ENCODE measurements at places on chromosomes 5 and 9.

- H3K27ac ChIP-seq, result no peak overlapping the region
- H3K4me1 ChIP-seq, result no peaks in the 10 kb centered on the region
- DNase-seq, result no peak
These were observed 101.8 kb downstream of the AK8 start for GRCh38 chr9:132776268-132776667.

DNA sequence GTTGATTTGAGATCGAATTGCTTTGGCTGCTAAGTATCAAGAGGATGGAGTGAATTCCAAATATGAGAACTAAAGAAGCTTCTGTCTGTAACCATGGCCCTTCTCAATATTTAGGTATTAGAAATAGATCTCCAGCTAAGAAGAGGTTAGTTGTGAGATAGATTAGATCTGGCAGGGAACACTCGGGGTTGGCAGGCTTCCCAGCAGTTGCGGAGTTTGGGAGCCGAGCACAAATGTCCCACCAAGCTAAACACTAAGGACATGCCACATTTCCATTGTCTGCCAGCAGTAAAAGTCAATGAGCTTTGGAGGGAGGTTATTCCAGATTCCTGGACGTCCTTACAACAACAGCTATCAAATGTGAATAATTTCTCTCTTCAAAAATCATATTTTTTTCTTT is 85.8 kb downstream of the TAF11L14 start:
- H3K36me3 ChIP-seq, result no peaks in the 10 kb centered on the region
- no peaks in the 10 kb centered on the region for H3K27me3 ChIP-seq
- H3K4me3 ChIP-seq, result no peak overlapping the region
- no peaks in the 10 kb centered on the region for H3K4me1 ChIP-seq
- no peak for DNase-seq
- no peak overlapping the region for H3K27ac ChIP-seq

DNA sequence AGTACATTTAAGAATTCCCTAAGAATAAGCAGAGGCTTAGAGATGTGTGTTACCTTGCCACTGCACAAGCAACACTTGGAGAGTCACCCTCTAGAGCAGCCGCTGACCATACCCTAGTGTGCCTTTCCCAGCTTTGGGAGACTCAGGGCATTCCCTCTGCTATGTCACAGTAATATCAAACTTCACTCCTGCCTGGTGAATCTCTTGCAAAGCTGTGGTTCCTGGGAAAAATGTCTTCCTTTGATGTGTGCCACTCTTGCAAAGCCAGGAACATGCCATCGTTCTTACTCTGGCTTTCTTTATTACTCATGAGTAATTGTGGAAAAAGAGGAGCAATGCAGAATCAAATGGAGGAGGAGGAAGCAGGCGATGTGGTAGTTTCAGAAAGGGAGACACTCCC is 173.2 kb downstream of the CCDC192 start:
- no peaks in the 10 kb centered on the region for H3K36me3 ChIP-seq
- H3K27ac ChIP-seq, result no peak overlapping the region
- no peaks in the 10 kb centered on the region for H3K4me1 ChIP-seq

GRCh38 chr9:129932303-129933151 is 97.3 kb downstream of the USP20 start:
- H3K4me3 ChIP-seq, result no peak overlapping the region
- no peaks in the 10 kb centered on the region for H3K36me3 ChIP-seq
- no peak overlapping the region for H3K27ac ChIP-seq
- DNase-seq, result no peak

DNA sequence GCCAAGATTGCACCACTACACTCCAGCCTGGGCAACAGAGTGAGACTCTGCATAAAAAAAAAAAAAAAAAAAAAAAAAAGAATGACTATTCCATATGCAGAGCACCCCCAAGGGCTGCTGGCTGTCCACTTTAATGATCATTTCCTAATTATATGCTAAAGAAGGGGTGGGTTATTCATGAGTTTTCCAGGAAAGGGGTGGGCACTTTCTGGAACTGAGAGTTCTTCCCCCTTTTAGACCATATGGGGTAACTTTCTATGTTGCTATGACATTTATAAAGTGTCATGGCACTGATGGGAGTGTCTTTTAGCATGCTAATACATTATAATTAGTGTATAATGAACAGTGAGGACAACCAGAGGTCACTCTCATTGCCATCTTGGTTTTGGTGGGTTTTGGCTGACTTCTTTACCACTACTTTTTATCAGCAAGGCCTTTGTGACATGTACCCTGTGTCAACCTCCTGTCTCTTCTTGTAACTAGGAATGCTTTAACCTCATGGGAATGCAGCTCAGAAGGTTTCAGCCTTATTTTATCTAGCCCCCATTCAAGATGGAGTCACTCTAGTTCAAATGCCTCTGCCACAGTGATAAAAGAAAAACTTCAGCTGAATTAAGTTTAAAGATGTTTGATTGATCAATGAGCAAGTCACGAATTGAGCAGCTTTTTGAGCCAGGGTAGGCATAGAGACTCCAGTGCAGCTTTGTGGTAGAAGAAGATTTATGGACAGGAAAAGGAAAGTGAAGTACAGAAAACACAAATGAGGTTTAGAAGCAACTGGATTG is 7.1 kb upstream of the NANS start:
- no peak overlapping the region for H3K27ac ChIP-seq
- no peak overlapping the region for H3K4me3 ChIP-seq
- H3K27me3 ChIP-seq, result no peaks in the 10 kb centered on the region
- H3K4me1 ChIP-seq, result no peaks in the 10 kb centered on the region

DNA sequence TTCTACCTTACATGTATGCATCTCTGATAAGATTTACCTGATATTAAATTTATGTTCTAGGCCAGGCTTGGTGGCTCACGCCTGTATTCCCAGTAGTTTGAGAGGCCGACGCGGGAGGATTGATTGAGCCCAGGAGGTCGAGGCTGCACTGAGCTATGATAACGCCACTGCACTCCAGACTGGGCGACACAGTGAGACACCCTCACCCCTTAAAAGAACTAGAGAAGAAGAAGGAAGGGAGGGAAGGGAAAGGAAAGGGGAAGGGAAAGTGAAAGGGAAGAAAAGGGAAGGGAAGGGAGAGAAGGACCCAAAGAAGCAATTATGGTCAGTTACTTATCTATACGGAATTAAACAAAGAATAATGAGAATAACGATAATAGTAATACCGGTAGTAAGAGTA is 1.2 kb upstream of the RFK start:
- H3K36me3 ChIP-seq, result no peaks in the 10 kb centered on the region
- no peaks in the 10 kb centered on the region for H3K27me3 ChIP-seq
- no peak for DNase-seq
- no peak overlapping the region for H3K4me3 ChIP-seq

DNA sequence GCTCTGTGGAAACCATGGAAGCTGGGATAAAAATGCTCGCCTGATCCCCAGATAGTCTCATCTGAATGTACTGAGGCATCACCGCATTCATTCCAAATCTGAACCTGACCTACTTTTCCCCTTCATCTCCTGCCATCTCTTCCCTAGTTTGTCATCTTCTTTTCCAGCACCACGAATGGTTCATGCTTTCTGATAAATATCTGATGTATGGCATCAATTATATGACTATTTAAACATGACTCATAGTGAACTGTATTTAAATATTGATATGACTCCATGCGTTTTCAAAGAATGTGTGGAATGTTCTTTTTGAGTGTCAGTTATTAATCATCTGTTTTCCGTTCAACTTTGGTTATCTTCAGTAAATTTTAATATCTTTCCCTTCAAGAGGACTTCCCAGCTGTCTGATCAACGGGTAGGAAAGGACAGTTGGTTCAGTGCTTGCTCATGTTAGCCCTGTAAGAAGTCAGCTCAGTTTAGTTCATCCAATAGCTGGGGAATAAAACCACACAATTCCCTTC is 21.1 kb downstream of the BASP1 start:
- H3K27ac ChIP-seq, result no peak overlapping the region
- no peak for DNase-seq
- H3K36me3 ChIP-seq, result no peaks in the 10 kb centered on the region
- H3K4me3 ChIP-seq, result no peak overlapping the region

- no peak overlapping the region for H3K27ac ChIP-seq
- H3K36me3 ChIP-seq, result no peaks in the 10 kb centered on the region
- no peaks in the 10 kb centered on the region for H3K4me1 ChIP-seq
- H3K4me3 ChIP-seq, result no peak overlapping the region
- no peak for DNase-seq
These were observed 147.5 kb downstream of the CSNK1G3 start for GRCh38 chr5:123659495-123659894.

- no peaks in the 10 kb centered on the region for H3K4me1 ChIP-seq
- no peak for DNase-seq
- H3K27ac ChIP-seq, result no peak overlapping the region
- no peaks in the 10 kb centered on the region for H3K36me3 ChIP-seq
These were observed 39.7 kb upstream of the COL15A1 start for GRCh38 chr9:98903961-98904411.

DNA sequence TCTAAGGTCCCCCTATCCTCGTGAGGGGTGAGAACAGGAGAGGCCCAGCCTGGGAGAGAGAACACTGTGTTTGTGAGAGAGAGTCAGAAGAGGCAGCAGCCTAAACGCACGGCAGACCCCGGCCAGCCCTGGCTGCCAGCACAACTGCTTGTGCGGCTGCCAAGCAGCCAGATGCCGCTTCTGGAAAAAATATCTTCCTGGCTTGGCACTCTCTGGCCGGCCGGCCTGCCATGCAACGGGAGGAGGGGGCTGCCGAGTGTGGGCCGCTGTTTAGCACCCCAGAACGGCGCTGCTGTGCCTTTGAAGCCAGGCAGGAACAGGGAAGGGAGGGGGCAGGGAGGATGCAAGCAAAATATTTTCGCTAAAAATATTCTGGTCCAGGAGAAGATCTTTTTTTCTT is 105.0 kb downstream of the FGF18 start:
- no peak overlapping the region for H3K27ac ChIP-seq
- no peaks in the 10 kb centered on the region for H3K36me3 ChIP-seq
- H3K27me3 ChIP-seq, result no peaks in the 10 kb centered on the region
- H3K4me1 ChIP-seq, result peaks cover 18% of the 10 kb centered on the region
- no peak overlapping the region for H3K4me3 ChIP-seq

DNA sequence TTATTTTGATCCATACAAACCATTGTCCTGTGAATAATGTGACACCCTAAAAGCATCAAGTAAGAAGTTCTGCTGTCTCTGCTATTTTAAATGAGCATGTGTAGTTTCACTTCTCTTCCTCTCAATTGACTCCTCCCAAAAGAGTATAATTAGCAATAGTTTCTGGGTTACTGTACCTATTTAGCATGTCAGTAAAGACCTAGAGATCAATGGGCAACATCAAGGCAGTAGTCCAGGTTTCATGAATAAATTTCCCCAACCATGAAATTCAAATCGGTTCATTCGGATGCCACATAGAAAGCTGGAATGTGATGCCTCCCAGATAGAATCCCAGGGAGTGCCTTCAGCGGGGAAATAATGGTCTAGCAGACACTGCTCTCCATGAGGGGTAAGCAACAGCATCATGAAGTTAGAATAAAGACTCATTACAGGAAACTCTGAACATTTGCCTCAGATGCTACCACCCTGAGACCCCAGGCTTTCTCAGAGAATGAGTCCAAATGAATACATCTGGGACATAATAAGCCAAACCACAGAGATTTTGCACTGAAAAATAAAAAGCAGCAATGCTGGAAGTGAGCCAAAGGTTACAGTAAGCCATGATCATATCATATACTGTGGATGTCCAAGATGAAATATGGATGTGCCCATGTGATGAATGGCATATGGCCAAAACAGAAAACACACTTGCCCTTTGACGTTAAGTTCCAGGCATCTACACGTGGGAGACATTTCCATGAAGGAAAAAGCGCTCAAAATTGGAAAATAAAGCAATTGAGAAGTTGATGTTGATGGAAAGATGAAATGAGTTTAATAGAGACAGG is 1107.0 kb upstream of the SEMA6A start:
- H3K4me1 ChIP-seq, result no peaks in the 10 kb centered on the region
- H3K4me3 ChIP-seq, result no peak overlapping the region

DNA sequence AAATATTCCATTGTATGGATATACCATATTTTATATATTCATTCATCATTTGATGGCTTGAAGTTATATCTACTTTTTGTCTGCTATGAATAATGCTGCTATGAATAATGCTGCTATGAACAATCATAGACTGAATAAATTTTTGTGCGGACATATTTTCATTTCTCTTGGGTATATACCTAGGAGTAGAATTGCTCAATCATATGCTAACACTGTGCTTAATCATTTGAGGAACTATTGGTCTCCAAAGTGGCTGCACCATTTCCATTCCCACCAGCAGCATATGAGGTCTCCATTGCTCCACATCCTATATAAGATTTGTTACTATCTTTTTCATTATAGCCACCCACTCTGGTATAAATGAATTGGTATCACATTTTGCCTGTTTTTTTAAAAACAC is 18.3 kb upstream of the TEK start:
- no peak overlapping the region for H3K27ac ChIP-seq
- no peaks in the 10 kb centered on the region for H3K36me3 ChIP-seq
- H3K4me3 ChIP-seq, result no peak overlapping the region
- DNase-seq, result no peak
- no peaks in the 10 kb centered on the region for H3K4me1 ChIP-seq
- no peaks in the 10 kb centered on the region for H3K27me3 ChIP-seq

- H3K4me1 ChIP-seq, result peaks cover 4% of the 10 kb centered on the region
- H3K4me3 ChIP-seq, result no peak overlapping the region
- DNase-seq, result no peak
- H3K27me3 ChIP-seq, result no peaks in the 10 kb centered on the region
- no peaks in the 10 kb centered on the region for H3K36me3 ChIP-seq
These were observed 38.3 kb downstream of the PTGES start for GRCh38 chr9:129714511-129715061.

- no peak overlapping the region for H3K27ac ChIP-seq
- no peaks in the 10 kb centered on the region for H3K4me1 ChIP-seq
- H3K36me3 ChIP-seq, result no peaks in the 10 kb centered on the region
- no peak overlapping the region for H3K4me3 ChIP-seq
- DNase-seq, result no peak
These were observed 84.4 kb downstream of the PBX3 start for GRCh38 chr9:125831616-125832015.
